Pulmonary artery endothelial cell (primary cell): ENCODE measurements at places on chromosomes 7 and 10.

GRCh38 chr7:150453181-150453580, 2.8 kb downstream of the GIMAP8 start:
- no peak for DNase-seq

GRCh38 chr7:37765872-37766525, 82.4 kb upstream of the NME8 start:
- no peak for DNase-seq

- no peak for DNase-seq
These were observed at the start of gene ADGRA1 for GRCh38 chr10:133087679-133088178. ADGRA1 (plus strand) TSS chr10:133087924; CDS start chr10:133088910, 986 bp downstream.

- DNase-seq: peak; percentile 96
These were observed 173.2 kb downstream of the ZNF438 start for GRCh38 chr10:30858499-30858898.

GRCh38 chr7:49403844-49404243, 369.6 kb upstream of the VWC2 start:
- DNase-seq: no peak

- DNase-seq: no peak
These were observed 12.6 kb upstream of the SH2B2 start for GRCh38 chr7:102273749-102274712.

DNA sequence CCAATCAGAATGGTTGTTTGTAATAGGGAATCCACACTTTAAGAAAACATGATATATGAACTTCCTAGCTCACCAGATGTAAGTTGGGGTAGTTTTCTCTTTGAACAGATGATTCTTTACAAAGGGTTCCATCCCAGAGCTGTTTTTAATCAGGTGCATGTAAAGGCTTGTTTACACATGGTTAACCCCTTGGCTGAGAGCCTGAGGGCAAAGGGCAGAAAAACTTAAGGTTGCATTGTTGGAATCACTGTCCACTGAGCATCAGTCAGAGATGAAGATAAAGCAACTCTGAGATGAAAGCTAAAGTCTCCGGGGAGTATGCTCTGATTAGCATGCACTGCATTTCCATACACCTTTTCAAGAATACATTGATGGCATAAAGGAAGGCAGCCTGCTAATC, 518.2 kb downstream of the SORCS3 start:
- DNase-seq: no peak

- no peak for DNase-seq
These were observed 150.3 kb downstream of the NEBL start for GRCh38 chr10:20746856-20747255.

GRCh38 chr10:119209736-119210355, 2.5 kb downstream of the GRK5 start:
- no peak for DNase-seq

- no peak for DNase-seq
These were observed 10.5 kb downstream of the LSM5 start for GRCh38 chr7:32479574-32480200.
